Activated CD4-positive, alpha-beta T cell treated with anti-CD3 and anti-CD28 coated beads, Interleukin-10, Interleukin-2, amounts not matched to agents 100 ng/mL and 50 ng/mL, durations not matched to agents 16 hours and 8 hours (primary cell): ENCODE measurements at places on chromosomes 6 and 20.
A peak's percentile ranks its signal among the peaks of the same experiment; 100 is the strongest.

DNA sequence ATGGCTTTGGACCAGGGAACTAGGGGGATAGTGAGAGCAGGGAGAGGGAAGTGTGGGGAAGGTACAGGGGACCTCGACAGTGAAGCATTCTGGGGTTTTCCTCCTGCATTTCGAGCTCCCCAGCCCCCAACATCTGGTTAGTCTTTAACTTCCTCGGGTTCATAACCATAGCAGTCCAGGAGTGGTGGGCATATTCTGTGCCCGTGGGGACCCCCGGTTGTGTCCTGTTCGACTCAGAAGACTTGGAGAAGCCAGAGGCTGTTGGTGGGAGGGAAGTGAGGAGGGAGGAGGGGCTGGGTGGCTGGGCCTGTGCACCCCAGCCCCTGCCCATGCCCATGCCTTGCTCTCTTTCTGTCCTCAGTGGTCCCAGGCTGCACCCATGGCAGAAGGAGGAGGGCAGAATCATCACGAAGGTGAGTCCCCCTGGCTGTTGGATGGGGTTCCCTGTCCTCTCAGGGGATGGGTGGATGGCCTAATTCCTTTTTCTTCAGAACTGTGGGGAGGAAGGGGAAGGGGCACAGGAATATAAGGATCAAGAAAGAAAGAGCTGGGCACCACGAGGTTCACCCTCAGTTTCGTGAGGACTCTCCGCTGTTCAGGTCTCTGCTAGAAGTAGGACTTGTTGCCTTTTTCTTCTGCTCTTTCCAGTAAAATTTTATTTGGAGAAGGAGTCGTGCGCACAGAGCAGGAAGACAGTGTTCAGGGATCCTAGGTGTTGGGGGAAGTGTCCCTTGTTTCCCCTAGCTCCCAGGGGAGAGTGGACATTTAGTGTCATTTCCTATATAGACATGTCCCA lies 4.2 kb downstream of the VEGFA start:
- DNase-seq = no peak

DNA sequence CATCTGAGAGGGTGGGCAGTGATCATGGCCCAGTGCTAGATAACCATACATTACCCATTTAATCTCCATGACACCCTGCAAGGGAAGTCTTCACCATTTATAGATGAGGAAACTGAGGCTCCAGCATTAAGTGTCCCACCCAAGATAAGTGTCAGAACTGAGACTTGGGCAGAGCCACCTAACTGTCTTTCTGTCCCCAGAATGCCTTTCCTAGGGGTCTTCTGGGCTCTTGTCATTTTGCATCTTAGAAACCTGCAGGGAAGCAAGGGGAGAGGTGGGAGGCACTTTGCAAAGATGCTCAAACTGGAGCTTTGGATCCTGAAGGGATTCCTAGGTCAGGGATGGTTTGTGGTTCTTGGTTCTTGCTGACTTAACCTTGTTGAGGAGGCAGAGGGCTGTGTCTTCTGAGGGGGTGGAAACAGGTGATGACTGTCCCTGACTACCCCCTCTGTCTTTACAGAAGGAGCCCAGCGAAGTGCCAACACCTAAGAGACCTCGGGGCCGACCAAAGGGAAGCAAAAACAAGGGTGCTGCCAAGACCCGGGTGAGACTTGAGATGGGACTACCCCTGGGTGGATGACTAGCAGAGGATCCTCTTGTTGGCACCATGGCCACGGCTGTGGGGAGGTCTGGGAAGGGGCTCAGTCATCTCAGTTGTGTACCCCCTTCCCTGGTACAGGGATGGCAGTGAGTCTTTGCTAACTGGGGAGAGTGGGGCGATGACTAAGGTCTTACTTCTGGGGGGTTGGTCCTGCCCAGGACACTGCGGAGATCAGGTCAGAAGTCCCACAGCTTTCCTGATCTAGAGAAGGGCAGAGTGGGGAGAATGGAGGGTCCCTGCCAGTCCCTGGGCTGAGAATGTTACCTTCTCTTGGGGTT lies 5.8 kb downstream of the HMGA1 start:
- no peak for DNase-seq

DNA sequence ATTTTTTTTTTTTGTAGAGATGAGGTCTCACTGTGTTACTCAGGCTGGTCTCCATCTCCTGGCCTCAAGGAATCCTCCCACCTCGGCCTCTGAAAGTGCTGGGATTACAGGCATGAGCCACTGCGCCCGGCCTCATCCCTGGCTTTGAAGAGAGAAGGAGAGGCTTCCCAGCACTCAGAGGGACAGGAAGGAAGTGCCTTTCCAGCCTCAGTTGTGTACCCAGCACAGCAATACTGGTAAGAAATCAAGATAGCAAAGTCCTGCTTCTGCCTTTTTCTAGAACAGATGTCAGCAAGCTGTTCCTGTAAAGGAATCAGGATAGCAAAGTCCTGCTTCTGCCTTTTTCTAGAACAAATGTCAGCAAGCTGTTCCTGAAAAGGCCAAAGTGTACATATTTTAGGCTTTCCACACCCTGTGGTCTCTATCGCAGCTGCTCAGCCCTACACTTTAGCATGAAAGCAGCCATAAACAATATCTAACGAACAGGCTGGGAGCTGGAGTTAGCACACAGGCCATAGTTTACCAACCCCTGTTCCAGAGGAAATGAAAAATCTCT lies 6.3 kb upstream of the PLTP start:
- DNase-seq = no peak

GRCh38 chr6:162712694-162713093 lies 14.9 kb downstream of the PRKN start:
- DNase-seq = no peak

DNA sequence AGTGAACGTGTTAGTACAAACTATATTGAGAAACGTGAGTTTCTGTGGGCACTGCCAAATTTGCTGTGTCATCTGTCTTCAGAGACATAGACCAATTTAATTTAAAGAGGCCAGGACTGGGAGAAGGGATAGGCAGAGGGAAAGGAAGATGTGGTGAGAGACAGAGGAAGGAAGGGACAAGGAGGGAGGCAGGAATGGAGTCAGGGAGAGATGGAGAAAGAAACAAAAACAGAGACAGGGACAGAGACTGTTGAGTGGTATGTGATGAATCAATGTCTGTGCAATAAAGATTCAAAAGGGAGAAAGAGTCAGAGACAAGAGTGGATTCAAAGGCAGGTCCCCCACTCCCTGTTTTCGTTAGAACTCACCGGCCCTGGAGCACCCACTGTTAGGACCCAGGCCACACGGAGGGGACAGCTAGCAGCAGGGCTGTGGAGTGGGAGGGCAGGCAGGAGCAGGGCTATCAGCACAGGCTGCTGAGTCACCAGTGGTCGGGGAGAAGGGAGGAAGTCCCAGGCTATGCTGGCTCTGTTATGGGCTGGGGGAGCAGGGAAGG lies 51.6 kb upstream of the CHD6 start:
- DNase-seq = no peak

GRCh38 chr20:39773380-39774000 lies 811.3 kb downstream of the DHX35 start:
- no peak for DNase-seq

DNA sequence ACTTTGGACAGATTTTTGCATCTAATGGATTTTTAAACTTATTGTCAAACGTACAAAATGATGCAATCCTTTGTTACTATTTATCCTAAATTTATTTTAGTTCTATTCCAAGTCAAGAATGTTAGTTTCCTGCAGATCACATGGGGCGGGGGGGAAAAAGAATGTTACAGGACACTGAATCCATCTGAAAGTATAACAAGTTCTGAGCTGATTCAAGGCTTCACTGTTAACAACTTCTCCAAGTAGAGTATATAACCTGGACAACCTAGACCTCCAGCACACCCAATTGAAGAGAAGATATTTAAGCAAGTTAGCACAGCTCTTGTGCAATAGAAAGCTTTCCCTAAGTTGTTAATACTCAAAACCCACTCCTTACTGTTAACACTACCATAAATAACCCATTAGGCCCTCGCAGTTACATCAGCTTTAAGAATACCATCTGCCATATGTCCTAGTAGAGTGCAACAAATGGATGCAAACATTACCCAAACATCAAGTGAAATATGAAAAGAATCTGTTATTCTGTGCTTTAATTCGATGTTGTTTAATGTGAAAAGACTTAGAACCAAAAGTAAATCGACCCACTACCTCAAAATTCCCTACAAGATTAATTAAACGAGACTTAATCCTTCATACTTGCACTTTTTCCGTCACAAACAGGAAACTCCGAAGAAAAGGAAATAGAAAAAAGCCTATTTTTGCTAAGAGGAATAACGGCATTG lies 1.3 kb downstream of the SEC63 start:
- no peak for DNase-seq

GRCh38 chr6:148448369-148449012 lies 105.9 kb downstream of the SASH1 start:
- DNase-seq = peak; percentile 24

- peak; percentile 64 for DNase-seq
Measured at GRCh38 chr6:53347250-53347920, 1.4 kb downstream of the ELOVL5 start.

- DNase-seq = no peak
Measured at GRCh38 chr20:48107560-48107959, 322.3 kb upstream of the SULF2 start.

DNA sequence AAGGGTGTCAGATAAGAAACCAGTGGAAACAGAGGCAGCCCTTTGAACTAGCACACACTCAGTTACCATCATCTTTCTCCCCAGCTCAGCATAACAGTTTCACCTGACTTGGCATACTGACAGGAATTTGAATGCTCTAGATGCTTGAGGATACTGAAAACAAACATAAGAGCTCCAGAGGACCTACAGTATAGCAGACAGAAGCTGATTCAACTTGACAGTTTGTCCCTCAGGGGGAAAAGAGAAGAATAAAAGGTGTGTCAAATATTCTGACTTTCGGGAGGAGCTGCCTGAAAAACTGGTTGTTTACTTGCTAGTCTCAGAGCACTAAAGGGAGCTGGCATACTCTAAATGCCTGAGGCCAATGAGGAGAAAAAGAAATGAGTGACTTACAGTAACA lies 35.1 kb downstream of the EYS start:
- no peak for DNase-seq

DNA sequence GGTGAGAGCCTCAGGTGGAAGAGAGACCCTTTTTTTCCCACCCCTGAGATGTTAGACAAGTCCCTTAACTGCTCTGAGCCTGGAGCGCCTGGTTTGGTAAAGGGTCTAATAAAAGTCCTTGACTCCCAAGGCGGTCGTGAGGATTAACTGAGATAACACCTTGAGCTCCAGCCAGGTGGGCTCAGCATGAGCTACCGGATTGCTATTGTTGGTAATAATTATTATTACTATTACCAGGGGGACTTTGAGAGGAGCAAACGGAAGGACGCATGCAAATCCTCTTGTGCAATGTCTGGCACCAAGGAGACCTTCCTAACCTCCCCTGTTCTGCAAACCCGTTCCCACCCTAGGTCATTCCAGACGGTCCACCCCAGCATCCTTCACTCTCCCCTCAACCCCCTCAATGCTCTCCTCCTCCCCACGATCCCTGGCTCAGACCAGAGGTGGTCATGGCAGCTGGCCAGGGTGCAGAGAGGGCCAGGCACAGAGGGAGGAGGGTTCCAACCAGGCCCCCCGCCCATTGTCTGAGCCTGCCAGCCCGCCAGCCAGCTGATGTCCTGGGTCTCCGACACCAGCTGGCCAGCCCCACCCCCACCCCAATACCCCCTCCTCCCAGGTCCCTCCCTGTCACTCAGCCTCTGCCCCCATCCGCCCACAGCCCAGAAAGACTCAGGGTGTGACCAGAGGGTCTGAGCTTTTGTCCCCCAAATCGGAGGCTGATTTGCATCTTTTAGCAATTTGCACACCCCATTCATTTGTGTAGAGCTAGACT lies 14.3 kb upstream of the CBFA2T2 start:
- DNase-seq = no peak

GRCh38 chr6:4895971-4896370 lies 107.9 kb downstream of the RPP40 start:
- no peak for DNase-seq

- no peak for DNase-seq
Measured at GRCh38 chr6:35052694-35053565, 88.2 kb downstream of the TCP11 start.

DNA sequence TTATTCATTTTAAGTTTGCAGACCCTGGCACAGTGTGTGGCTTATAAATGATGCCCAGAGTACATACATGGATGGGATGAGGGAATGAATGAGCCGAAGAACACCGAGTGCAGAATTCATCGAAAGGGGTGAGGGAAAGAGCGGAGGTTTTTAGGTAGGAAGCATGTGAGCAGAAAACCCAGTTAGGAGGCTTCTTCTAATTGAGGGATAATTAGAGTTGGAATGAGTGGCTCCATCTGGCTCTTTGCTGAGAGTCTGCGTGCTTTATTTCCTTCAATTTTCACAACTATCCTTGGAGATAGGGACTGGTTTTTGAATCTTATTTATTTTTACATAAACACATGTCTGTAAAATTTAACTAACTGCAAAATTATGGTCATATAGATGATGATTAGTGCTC lies 150.7 kb downstream of the DOK5 start:
- DNase-seq = no peak

DNA sequence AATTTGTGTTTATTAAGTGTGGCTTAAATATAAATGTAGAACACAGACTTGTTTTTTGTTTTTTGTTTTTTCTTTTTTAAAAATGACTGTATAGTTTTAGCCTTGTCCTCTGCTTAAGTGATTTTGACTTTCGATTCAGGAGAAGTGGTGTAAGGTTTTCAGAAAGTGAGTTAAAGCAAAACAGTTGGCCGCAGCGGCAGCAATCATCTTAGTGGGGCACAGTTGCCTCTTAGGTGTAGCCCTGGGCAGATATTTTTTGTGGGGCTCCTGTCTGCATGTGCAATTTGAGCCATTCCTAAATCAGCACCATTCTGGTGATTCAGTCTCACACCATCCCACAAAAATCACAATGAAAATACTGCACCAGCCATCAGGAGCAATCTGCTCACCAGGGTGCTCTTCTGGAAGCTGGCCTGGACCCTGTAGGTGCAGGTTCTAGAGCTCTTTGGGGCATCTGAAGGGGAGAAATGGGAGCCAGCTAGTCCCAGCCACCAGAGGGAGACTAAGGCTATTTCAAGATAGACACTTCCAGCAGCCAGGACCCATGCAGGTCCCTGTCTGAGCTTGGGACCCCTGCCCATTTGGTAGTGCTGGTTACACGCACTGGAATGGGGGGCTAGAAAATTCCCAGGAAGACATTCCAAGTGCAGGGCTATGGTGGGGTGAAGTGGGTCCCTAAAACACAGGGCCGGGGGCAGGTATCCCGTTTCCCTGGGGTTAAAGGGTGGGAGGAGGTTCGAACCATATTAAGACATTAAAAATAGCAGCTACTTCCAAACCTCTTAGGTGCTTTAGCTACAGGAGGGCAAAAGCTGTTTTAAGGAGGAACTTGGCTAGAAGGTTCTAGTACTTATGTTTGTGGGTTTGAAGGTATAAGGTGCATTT lies 156.6 kb downstream of the NFATC2 start:
- DNase-seq = peak; percentile 65

- no peak for DNase-seq
Measured at GRCh38 chr6:23073821-23074220, 504.5 kb downstream of the HDGFL1 start.

DNA sequence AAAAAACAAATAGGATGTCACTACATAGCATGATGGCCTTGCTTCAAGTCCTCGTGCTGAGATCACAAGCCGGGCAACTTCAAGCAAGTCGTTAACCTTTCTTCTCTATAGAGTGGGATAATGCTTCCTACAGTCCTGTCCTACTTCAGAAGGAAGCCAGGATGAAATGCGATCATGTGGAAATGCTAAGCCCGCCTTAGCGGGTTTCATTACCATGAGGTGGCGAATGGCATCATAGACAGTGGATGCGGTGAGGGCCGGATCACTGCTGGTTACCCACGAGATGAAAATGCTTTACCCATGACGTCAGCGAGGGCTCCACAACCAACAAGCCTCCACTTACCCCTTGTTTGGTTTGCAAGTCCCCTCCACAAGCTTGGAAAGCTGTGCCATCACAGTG lies 206.4 kb downstream of the TBXT start:
- DNase-seq = no peak

- DNase-seq = no peak
Measured at GRCh38 chr6:65116326-65116725, 590.7 kb downstream of the EYS start.
